ENCODE measurements at places on chromosomes 12 and 14.

- DNase-seq: no peak
These were observed 1.1 kb downstream of the CLMN start for GRCh38 chr14:95318399-95319311.

DNA sequence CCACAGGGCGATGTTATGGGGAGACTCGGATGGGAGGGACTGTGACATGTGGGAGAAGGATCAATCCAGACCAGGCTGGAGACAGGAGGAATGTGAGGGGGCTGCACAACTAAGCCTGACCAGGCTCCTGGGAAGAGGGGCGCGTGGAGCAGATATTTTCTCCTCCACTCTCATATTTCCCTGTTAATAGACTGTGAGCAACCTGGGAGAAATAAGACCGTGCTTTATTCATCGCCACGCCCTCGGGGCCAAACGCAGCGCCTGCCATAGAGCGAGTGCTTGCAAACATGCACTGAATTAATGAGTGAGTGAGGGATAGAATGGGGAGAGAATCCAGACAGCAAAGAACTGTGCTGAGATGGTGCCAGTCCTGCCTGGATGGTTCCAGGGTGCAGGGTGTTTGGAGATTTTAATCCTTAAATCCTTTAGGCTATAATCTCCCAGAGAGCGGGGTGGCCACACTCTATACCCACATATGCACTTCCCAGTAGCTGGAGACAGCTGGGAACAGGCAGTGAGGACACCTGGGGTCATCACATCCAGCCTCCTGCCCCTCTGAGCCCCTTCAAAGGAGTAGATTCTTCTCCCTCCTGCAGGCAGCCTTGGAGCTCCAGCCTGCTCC lies 13.6 kb upstream of the FAIM2 start:
- DNase-seq: no peak

GRCh38 chr12:71125515-71125914 lies 32.3 kb downstream of the TSPAN8 start:
- DNase-seq: no peak

- DNase-seq: no peak
These were observed 76.5 kb downstream of the WNK1 start for GRCh38 chr12:828726-829395.

DNA sequence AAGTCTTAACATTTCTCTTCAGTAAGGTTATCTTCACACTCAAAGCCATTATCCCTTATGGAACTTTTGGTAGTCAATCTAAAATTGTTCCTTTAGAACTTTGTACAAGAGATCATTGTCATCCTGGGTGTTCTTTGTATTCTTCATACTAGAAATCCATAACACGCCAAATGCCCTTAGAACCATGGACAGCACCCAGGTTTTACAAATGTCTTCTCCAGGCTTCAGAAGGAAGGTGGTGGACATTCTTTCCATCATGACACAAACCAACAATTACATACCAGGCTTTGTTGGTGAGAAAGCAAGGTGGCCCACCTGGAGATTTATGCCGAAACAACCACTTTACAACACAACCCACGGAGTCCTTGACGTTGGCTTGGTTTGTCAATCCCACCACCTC lies 365.6 kb upstream of the TBX3 start:
- DNase-seq: no peak

DNA sequence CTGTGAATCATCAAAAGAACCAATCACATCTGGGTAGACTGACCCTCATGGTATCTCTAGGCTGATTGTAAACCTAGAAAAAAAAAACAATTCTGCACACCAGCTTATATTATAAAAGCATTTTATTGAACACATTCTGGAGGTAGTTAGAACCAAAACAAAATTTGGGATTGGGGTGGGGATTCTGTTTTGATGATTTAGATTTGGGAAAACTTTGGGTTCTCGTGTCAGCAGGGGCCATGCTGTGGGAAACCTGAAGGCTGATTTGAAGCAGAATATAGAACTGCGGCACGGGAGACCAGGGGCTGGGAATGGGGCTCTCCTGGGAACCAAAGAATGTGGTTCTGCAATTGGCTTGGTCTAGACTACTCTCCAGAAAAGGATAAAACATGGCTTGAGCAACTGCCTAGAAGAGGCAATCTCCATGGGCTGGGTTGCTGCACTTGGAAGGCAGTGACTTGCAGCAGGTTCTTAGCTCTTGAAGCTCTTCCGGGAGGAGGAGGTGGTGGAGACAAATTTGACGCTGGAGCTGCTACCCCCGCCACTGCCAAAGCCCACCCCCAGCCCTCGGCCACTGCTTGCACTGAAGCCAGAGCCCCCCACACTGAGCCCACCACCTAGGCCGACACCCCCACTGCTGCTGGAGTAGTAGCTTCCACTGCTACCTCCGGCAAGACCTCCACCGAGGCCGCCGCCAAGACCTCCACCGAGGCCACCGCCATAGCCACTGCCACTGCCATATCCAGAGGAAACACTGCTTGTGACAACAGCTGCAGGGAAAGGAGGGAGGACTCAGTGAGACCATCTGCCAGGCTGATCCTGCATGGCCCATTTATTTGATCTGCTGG lies 5.5 kb downstream of the KRT5 start:
- no peak for DNase-seq

DNA sequence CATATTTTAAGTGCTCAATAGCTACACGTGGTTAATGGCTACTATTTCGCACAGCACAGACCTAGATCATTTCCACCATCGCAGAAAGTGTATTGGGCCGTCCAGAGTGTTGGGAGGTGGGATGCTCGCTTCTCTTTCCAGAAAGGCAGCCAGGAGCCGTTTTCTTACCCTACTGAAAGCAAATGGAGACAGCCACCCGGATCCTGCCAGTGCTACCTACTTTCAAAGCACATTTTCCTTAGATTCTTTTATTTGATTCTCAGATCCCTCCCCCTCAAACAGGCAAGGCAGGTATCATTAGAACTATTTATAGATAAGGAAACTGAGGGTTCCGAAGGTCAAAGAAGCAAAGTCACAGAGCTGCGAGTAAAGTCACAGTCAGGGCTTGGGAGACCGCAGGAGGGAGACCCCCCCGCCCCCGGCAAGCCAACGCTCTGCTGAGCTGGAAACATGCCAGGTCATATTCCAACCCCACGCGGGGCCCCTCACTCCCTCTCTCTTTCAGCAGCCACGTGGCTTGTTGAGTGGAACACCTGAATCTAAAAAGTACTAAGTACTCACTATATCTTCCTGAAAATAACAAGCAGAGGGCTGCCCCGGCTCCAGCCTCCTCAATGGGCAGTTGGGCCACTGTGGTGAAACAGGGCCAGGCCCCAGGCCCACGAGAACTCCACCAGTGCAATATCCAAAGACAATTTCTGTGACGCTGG lies 36.2 kb downstream of the PRIMA1 start:
- DNase-seq: no peak

DNA sequence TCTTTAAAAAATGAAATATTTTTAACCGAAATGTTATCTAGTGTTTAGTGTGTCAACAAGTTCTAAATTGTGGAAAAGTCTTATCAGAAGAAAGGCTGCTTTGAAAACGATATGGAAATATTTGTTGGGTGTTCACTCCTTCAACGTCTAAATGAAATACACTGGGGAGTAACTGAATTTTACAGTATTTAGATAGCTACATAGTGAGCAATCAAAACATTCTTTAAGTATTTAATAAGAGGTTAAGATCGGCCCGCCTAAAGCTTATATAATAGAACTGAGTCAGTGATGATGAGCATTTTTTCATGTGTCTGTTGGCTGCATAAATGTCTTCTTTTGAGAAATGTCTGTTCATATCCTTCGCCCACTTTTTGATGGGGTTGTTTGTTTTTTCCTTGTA lies 228.3 kb downstream of the RAD51B start:
- peak; percentile 22 for DNase-seq
